CD4-positive, alpha-beta T cell treated with Interleukin-6 at 100 ng/mL for 8 hours (primary cell): ENCODE measurements at places on chromosomes 6 and 20.

- no peak for DNase-seq
Measured at GRCh38 chr6:108114841-108115597, 40.5 kb upstream of the OSTM1 start.

GRCh38 chr20:45935416-45936046, 1.0 kb downstream of the PCIF1 start:
- no peak for DNase-seq

DNA sequence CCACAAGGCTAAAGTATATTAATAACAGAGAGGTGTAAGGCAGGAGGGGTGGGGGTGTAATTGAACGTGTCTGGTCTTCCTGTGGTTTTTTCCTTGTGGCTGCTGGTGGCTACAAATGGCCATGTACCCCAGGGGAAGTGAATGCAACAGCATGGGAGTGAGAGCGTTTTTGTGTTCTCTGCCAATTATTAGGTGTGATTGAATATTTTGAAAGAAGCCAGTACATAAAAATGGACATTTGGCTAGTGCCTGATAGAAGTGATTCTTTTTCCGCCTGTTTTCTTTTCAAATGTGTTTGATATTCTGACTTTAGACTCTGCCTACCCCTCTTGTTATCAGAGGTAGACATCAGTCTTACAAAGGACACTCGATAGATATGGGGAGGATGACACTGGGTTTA, 141.3 kb downstream of the PRL start:
- no peak for DNase-seq

DNA sequence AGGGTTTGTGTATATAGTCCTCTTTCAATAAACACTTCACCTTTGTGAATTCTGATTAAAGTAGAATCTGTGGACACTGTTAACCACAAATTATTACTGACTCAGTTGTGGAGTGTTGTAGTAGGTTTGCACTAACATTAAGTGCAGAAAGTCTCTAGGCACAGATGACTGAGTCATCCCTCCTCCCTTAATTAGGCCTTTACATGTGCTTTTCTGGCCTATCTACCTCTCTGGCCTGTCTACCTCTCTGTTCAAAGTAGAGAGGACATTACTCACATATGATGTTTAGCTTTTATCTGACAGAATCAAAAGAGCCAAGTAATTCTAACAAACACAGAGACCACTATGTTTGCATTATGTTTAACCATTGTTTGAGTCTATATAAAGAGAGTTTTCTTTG, 783.0 kb downstream of the TENT5A start:
- DNase-seq: no peak

- no peak for DNase-seq
Measured at GRCh38 chr6:112337209-112337638, 9.9 kb upstream of the RFPL4B start.

GRCh38 chr20:35257175-35257909, 20.6 kb downstream of the MMP24OS start:
- no peak for DNase-seq

GRCh38 chr20:37649676-37650370, 44.0 kb upstream of the CTNNBL1 start:
- DNase-seq: no peak

GRCh38 chr20:33474963-33475362, 14.9 kb upstream of the CBFA2T2 start:
- DNase-seq: no peak

DNA sequence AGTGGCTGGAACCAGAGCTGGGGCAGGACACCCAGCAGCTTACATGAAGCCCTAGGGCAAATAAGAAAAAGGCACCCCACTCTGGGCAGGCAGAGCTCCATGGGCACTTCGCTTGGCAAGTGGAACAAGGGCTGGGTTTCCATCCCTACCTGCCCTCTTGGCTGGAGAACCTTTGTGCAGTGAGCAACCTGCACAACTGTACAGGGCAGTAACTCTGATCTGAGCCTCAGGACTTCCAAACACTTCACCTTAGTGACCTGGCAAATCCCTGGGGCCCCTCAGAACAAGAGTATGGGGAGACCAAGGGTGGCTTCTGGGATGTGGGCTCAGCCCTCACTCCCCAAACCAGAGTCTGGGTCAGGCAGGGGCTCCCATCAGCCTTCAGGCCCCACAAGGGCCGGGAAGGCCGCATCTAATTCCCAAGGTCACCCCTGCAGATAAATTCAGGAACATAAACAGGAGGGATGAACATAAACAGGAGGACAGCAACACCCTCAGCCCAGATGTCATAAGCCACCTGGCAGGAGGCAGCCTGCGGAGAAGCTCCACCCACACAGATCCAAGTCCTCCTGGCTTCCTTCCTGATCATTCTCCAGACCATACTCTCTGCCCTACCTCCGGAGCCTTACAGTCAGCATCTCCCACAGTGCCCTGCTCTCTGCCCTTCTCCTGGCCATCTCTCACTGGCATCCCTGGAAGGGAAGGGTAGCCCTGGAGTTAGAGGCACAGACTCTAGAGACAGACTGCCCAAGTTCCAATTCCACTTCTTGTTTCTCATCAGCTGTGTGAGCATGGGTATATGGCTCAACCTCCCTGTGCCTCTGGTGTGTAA, 37.5 kb downstream of the HNF4A start:
- DNase-seq: no peak

DNA sequence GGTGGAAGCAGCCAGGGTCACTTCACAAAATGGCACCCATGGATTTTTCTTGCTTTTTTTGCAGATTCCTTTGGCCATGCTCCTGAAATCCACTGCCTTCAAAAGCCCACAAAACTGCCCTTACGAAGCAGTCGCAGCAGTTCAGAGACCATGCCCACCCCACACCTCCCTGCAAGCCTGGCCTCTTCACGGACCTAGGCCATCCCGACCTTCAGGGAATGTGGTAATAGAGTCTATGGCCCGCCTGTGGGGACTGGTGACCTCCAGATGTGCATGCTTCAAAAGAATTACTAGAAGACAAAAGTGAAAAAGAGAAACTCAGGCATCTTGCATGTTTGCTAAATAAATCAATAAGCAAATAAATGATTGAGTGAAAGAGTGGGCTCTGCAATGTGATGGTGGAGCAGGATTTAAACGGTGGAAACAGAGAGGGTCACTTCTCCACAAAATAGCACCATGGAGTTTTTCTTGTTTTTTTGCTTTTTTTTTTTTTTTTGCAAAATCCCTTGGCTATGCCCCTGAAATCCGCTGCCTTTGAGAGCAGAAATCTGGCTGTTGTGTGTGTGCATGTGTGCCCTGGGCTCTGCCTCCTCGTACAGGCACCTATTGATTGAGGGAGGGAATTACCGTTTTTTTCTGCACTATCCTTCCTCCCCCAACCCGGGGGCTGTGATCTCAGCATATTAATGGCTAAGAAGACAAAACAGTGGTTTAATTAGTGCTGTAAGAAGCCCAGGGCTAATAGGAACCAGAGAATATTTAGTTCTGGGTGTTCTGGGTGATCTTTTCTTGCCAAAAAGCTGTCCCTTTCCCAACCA, 107.4 kb downstream of the PXDC1 start:
- no peak for DNase-seq

GRCh38 chr6:116136933-116137340, 11.0 kb upstream of the COL10A1 start:
- no peak for DNase-seq

DNA sequence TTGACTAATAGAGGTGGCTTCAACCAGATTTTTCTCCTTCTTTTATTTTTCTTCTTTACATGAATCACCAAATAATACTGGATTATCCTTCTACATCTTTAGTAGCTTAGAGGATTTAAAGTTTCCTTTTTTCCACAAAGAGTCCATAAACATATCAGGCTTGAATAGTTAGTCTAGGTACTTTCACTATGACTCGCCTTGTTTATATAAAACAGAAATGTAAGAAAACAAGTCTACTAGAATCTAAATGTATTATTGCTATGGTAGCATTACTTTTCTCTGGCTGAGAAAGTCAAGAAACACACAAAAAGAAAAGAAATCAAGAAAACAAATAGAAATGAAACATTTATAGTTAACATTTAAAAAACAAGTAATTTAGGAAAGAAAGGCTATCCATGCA, 215.2 kb downstream of the PTPRK start:
- DNase-seq: no peak

GRCh38 chr6:100593522-100593921, 128.8 kb upstream of the SIM1 start:
- no peak for DNase-seq

- DNase-seq: no peak
Measured at GRCh38 chr6:165519316-165519715, 143.7 kb downstream of the PDE10A start.

- no peak for DNase-seq
Measured at GRCh38 chr6:130520221-130520620, 154.4 kb downstream of the TMEM200A start.

GRCh38 chr6:111683157-111683556, 77.5 kb upstream of the TRAF3IP2 start:
- no peak for DNase-seq

DNA sequence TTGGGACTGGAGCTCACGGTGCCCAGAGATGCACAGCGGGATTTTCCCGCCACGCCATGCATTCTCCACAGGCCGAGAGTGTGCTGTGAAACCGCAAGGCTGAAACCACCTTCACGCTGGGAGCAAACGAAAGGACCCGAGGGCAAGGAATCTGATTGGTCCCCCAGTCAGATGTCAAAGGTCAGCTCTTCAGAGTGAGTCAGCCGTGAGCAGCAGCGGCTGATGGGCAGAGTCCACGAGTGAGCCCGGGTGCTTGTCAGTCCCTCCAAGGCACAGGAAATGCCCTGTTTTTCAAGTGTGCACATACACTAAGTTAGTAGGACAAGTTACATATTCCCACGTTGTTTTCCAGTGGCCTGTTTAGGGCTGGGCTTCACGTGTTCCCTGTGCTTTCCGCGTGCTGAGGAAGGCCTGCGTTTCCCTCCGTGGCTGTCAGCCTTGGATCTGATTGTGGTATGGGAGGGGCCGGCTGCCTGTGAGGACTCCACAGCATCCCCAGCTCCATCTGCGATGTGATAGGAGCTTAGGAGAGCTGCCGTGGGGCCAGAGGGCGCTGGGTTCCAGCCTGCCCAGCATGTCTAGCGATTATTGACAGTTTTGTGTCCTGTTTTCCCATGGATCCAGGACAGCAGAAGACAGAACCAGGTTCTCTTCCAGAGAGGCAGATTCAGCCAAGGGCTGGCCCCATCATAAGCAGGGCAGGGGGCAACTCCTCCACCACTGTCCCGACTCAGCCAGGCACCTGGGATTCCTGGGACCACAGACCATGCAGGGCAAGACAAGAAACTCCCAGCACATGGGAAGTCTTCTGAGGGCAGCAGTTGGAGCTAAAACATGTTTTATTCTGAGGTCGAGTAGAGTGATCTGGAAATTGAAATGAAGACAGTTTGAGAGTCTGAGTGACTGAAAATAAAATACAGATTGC, 38.2 kb upstream of the FRMD1 start:
- no peak for DNase-seq

- DNase-seq: no peak
Measured at GRCh38 chr20:47726632-47727031, 58.6 kb downstream of the SULF2 start.

- peak; percentile 59 for DNase-seq
Measured at GRCh38 chr20:49668181-49668877, 45.3 kb downstream of the B4GALT5 start.

GRCh38 chr6:164578616-164579015, 730.8 kb downstream of the C6orf118 start:
- DNase-seq: no peak

GRCh38 chr6:137033828-137034227, 10.9 kb downstream of the IL20RA start:
- peak; percentile 53 for DNase-seq

DNA sequence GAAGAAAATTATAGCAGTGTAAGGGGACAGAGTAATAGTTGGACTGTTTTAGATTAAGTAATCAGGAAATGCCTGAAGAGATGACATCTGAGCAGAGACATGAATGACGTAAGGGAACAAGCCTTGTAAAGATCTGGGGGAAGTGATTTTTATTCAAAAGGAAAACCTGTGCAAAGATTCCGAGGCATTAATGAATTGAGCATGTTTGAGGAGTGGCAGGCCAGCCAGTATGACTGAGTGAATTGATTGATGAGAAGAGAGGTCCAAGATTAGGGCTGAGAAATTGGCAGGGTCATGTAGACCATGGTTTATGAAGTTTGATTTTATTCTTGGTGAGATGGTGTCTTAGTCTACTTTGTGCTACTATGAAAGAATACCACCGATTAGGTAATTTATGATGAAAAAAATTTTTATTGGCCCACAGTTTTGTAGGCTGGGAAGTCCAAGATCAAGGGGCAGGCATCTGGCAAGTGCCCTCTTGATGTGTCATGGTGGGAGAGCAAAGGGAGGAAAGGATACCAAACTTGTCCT, 95.1 kb downstream of the LIN28B start:
- no peak for DNase-seq

- no peak for DNase-seq
Measured at GRCh38 chr6:12354499-12354898, 64.3 kb downstream of the EDN1 start.
